ENCODE measurements at places on chromosomes 7 and 10. TPM values are rescaled to one million over a fixed set of nuclear protein-coding genes. Genes with fewer than 3 reads are reported as not detected.
A peak's percentile ranks its signal among the peaks of the same experiment; 100 is the strongest.

SPDYE11 gene
- not detected for total RNA-seq

RGR gene
- 0.58 TPM for total RNA-seq

CYP3A5 gene
- 0.36 TPM for total RNA-seq

DNA sequence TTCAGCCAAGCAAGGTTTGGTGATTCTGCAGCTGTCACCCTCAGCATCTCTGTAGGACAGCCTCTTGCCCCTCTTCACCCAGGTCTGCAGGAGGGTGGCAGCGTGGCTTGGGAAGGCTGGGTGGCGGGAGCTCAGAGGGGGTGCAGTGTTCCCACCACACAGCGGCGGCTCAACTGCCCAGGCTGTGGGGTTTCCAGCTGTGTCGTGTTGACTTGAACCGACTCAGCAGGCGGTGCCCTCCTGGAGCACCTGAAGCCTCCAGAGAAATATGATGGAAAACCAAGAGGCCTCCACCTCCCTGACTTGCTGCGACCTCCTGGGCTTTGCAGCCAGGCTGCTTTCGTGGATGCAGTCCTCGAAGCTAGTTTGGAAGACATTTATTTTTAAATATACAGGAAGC lies 68.0 kb upstream of the KLF6 start:
- DNase-seq: no peak

DNA sequence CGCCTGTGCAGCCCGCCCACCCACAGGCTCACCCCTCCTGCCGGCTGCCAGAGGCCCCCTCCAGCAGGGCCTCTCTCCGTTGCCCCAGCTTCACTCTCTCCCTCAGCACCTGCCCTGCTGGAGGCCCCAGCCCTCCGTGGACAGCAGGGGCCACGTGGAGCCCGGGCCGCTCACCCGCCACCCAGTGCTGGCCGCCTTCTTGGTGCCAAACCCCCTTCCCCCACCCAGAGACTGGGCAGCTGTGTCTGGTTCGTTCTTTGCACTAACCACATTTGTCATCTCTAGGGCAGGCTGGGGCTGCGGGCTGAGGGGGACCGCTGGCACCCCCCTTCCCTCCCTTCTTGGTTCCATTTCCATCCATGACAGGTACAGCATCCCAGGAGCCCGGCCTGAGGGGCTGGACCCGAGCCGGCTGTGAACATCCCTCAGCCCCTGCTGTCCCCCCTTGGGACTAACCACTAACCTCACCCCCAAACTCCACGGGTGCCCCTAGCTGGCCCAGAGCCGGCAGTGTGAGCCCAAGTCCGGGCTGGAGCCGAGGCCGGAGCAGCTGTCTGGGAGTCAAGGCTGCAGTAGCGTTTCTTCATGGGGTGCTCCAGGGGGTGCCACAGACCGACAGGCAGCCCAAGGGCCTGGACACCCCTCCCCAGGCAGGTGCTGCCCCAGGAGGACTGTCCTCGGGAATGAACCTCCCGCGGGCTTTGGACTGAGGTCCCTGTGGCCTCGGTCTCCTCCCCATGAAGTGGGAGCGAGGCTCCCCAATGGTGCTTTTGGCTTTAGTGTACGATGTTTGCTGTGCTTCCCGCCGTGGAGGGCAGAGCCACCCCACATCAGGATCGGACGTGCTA lies 25.5 kb upstream of the AMZ1 start:
- DNase-seq: no peak

GRCh38 chr7:27235387-27236311 lies 7.0 kb upstream of the EVX1 start:
- peak; percentile 32 for DNase-seq

Data from SJCRH30 (cell line).